Activated T-cell treated with anti-CD3 and anti-CD28 coated beads, Interleukin-2, amount 50 U/mL, for 1 hour (primary cell): ENCODE measurements at places on chromosomes 6 and 20.
A peak's percentile ranks its signal among the peaks of the same experiment; 100 is the strongest.

- DNase-seq, result no peak
These were observed 31.3 kb upstream of the CCDC167 start for GRCh38 chr6:37531026-37531425.

DNA sequence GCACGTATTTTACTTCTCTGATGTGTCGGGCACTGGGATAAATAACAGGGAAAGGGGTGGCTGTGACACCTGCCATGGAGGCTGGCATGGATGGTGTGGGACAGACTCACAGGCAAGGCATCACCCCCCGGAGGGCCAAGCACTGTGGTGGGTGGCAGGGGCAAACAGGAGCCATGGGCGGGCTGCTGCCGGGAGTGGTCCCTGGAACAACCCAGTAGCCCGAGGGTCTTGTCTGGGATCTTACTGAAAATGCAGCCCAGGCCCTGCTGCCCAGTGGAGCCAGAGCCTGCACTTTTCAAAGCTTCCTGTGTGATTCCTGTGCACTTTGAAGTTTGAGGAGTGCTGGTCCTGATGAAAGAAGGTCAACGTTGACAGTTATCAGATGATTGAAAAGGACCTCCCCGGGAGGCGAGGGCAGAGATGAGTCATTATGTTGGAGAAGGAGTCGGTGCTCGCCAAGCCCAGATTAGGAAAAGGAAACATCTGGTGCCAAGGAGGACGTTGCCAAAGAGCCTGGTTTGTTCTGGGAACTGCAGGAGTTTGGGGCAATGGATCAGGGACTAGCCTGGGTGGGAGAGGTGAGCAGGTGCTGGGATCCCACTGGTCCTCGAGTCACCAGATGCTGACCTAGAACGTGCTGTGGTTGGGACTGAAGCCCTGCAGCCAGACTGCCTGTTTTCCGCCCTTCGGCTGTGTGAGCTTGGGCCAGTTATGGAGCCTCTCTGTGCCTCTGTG lies 130.0 kb upstream of the GGTLC1 start:
- no peak for DNase-seq

DNA sequence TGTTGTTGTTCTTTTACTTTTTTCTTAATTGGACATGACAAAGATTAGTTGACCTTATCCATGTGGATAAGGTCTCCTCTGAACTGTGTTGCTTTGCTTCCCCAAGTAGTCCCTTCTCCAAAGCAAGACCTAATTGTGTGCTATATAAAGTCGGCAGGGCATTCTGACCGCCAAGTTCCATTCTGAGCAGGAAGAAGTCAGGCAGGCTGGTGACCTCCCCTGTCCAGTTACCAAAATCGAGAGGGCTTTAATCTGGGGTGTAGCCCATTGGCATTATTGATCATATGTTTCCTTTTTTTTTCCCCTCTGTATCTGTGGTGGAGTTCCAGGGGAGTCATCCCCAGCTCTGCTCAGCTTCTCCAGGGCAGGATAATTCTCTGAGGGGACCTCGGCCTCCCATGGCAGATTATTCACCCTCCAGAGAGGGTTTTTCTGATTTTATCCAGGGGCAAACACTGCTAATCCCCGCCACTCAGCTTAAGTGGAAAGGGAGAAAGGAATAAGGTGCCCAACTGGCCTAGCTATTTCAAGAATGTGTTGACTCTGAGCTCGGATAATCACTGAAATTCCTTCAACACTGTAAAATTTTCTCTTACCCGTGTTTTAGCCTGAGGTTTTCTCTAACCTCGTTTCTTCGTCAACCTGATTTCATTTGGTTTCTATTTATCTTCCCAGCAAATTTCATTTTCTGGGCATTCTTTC lies 71.8 kb upstream of the L3MBTL3 start:
- DNase-seq, result no peak

DNA sequence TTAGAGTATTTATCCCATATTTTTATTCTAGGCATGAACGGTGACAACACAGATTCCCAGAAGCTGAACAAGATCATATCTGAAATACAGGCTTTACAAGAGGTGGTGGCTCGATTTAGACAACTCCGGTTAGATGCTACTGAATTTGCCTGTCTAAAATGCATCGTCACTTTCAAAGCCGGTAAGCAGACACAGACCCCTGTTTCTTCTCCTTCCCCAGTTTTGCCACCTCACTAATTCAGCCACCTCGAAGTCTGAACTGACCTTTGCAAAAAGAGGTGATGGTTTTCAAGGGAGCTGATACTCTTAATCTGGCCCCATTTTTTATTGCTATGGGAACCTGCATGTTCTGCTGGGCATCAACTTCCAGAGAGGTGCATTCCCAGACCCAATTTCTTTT lies 15.0 kb downstream of the NR2E1 start:
- no peak for DNase-seq

- no peak for DNase-seq
These were observed 56.1 kb upstream of the FOXC1 start for GRCh38 chr6:1553562-1554083.

- DNase-seq, result no peak
These were observed 8.7 kb downstream of the SNX21 start for GRCh38 chr20:45842169-45842812.

GRCh38 chr6:110547266-110547964 lies 71.0 kb upstream of the SLC22A16 start:
- no peak for DNase-seq

GRCh38 chr20:24698706-24699206 lies 229.3 kb downstream of the SYNDIG1 start:
- DNase-seq, result no peak

- DNase-seq, result no peak
These were observed 63.9 kb downstream of the FARS2 start for GRCh38 chr6:5325173-5325572.

GRCh38 chr6:43682724-43683429 lies 4.7 kb downstream of the MRPS18A start:
- no peak for DNase-seq

- no peak for DNase-seq
These were observed 677.6 kb downstream of the KIF16B start for GRCh38 chr20:15895560-15896084.

DNA sequence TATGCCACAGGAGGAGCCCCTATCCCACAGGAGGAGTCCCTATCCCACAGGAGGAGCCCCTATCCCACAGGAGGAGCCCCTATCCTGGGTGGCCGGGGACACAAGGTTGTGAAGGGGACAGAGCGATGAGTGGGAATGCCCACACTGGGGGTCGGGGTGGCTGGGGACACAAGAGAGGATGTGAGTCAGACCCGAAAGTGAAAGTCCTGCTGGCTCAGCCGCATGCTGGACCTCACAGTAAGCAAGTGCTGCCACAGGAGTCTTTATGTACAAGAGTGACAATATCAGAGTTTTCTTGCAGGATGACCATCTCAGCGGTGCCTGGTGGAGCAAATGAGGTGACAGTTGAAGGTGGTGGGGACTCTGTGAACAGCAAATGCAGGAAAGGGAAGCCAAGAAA lies 93.7 kb downstream of the PSMB1 start:
- DNase-seq, result no peak

DNA sequence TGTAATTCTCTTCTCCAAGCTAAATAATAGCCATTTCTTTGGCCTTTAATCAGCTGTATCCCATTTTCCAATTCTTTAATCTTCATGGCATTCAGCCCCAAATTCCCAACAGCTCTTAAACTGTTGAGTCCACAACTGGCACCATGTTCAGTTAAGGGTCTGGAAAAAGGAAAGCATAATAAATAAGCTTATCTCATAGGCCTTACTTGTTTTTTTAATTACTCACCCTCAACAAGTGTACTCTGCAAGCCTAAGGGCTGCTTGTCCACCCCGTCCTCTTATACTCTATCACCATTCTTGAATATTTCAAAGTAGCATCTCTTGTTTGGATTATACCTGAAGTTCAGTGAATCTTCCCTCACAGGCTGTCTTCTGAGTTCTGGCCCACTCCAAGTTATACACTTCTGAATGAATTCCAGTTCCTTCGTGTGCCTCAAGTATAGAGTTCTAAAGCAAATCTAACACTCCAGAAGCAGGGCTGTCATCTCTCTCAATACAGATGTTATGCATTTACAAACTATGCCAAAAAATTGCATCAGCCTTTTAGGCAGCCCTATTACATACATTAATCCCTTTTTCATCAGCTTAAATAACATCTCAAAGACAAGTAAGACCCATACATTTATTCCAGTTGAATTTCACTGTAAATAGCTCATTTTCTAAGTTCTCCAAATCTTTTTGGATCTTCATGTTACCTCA lies 98.7 kb downstream of the COL21A1 start:
- DNase-seq, result no peak

DNA sequence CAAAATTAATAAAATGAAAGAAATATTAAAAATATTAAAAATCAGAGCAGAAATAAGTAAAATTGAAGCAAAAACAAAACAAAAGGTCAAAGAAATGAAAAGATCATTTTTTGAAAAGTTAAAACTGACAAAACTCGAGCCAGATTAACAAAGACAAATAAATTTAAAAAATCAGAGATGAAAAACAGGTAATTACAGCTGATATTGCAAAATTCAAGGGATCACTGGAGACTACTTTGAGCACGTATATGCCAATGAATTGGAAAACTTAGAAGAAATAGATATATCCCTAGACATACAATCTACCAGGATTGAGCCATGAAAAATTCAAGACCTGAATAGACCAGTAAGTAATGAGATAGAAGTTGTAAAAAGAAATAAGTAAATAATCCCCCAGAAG lies 446.2 kb upstream of the EYS start:
- no peak for DNase-seq

DNA sequence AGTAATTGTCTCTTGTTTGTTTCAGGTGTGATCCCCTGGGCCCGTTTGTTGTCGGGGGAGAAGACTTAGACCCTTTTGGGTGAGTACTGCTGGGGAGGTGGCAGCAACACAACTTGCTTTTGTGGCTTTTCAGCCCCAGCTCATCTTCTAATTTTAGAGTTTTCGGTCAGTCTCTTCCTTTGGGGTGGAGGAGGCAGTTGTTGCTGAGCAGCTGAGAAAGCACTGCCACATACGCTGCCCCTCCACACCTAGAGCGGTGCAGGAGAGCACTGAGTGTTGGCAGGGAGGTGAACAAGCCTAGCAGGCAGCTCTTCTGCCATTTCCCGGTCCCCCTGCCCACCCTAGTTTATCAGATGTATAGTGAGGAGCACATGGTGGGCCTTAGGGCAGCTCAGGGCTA lies 21.7 kb downstream of the TMEM74B start:
- no peak for DNase-seq

DNA sequence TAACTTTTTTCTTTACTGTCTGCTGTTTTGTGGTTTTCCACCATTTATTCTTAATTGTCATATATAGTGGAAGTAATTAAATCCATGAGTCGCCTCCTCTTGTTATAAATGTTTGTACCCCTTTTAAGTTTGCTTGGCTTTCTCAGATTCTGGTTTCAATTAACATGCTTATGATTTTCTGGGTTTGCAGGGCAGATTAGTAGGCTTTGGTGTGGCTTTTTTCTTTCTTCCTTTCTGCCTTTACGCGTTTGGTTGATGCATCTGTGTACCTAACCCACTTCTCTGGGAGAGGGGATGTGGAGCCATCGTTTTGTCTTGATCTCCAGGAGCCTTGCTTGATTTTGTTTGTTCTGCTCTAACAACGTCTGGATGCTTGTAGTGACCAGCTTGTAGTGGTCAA lies 100.4 kb downstream of the JARID2 start:
- no peak for DNase-seq

DNA sequence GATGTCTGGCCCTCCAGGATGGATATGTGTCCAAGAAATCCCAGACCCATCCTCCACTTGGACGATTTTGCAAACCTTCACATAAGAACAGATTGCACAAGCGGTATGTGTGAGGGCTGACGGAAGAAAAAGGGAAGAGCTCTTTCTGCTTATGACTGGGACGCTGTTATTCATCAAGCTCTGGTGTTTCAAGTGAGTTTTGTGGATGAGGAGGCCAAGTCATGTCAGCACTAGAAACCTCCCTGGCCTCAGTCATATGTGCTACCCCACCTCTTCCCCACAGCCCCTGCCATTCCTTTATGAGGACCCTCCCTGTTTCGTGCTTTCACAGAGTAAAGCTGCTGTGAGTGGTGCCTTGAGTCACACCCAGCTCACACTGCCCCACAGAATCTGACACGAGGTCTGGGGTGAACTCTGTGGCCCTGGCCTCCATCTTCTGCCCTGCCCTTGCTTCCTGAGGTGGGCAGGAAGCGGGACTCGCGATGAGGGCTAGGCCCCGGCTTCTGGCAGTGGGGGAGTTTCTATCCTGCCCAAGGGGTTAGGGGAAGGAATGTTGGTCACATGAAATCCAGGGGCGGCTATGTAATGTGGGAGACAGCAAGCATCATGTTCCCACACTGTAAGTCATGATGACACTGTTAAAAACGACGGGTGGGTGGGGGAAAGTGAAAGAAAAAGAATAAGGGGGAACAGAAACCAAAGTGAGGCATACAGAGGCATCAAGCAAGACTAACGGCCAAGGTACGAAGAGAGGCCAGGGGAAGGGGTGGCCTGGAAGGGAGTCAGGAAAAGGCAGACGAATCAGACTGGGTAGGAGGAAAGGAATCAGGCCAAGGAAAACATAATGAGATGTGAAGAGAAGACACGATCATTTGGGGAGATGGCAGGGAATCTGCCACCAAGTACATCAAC lies 78.1 kb downstream of the PRDM1 start:
- DNase-seq, result peak; percentile 33

DNA sequence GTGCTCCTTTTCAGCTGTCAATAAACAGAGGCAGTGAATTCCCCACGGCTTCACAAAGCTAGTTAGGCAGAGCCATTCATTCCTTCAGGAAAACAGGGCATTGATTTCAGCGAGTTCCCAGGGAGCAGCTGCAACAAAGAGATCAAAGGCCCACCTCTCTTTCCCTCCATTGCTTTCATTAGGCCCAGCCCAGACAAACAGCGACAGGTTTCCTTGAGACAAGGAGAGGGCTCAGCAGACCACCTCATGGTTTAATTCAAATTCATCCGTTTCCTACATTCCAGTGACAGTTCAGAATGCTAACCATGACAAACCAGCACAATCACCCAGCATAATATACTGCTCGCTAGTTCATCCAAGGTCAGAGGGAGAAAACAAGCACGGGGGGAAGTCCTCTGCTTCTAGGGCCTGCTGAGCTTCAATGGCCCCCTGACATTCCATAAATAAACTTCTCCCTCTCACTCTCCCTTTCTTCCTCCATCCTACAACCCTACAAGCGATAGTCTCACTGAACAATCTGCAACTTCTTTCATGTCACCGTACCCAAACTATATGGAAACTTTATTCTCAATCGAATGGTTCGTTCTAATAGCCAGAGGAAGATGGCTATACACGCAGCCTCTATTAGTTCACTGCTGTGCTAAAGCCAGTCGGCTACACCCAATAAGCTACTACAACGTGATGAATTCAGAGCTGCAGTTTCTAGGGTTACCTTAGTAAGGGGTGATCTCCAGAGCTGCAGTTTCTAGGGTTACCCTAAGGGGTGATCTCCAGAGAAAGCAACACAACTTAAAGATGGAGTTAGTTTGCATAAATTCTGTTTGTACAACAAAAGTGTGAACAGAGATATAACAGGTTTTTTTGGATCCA lies 34.7 kb downstream of the PLAGL1 start:
- no peak for DNase-seq

GRCh38 chr20:11159728-11160127 lies 485.9 kb upstream of the JAG1 start:
- no peak for DNase-seq
